ENCODE measurements at places on chromosomes 5 and 9.
A peak's percentile ranks its signal among the peaks of the same experiment; 100 is the strongest.

- DNase-seq, result no peak
Observed at GRCh38 chr5:158461240-158461854, 602.4 kb upstream of the CLINT1 start.

GRCh38 chr9:92659601-92660000, 10.3 kb downstream of the IPPK start:
- DNase-seq, result no peak

GRCh38 chr5:142118155-142118686, 9.6 kb downstream of the NDFIP1 start:
- DNase-seq, result no peak

DNA sequence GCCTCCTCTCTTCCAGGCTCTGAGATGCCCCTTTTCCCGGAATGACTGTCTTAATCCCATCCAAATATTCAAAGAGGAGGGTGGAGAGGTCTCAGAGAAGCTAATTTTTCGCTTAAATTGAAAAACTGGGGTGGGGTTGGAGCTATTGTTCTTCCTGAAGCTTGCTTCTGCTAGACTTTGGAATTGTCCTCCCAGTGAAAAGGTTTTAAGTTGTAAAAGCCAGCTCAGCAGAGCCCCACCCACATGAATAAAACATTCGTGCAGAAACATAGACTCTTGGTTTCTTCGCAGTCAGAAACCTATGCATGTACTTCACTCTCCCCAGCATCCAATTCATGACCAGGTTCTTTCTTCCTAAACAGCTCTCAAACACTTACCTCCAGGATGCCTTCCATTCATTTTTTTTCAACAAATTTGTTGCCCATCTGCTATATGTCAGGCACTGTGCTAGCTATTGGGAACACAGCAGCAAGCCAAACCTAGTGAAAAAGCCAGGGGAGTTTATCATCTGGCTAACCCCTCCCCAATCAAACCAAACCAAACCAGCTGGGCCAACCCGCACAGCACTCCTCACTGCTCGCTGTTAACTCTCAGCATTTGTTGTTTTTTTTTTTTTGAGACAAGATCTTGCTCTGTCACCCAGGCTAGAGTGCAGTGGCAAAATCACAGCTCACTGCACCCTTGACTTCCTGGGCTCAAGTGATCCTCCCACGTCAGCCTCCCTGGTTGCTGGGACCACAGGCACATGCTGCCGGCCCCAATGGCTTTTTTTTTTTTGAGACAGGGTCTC, 37.9 kb upstream of the OCLN start:
- no peak for DNase-seq

DNA sequence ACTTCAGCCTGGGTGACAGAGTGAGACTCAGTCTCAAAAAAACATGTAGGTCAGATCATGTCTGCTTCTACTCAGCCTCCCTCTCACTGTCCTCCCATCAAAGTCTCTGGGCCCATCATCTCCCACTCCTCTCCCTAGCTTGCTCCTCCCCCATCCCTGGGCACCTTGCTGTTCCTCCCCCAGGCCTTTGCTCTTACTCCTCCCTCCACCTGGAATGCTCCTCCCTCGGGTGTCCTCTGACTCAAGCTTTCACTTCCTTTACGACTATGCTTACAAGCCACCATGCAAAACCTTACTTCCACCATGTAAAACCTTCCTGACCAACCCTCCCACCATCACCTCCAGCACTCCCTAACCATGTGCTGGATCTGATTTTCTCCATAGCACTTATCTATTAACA, 51.5 kb downstream of the MTMR12 start:
- no peak for DNase-seq

DNA sequence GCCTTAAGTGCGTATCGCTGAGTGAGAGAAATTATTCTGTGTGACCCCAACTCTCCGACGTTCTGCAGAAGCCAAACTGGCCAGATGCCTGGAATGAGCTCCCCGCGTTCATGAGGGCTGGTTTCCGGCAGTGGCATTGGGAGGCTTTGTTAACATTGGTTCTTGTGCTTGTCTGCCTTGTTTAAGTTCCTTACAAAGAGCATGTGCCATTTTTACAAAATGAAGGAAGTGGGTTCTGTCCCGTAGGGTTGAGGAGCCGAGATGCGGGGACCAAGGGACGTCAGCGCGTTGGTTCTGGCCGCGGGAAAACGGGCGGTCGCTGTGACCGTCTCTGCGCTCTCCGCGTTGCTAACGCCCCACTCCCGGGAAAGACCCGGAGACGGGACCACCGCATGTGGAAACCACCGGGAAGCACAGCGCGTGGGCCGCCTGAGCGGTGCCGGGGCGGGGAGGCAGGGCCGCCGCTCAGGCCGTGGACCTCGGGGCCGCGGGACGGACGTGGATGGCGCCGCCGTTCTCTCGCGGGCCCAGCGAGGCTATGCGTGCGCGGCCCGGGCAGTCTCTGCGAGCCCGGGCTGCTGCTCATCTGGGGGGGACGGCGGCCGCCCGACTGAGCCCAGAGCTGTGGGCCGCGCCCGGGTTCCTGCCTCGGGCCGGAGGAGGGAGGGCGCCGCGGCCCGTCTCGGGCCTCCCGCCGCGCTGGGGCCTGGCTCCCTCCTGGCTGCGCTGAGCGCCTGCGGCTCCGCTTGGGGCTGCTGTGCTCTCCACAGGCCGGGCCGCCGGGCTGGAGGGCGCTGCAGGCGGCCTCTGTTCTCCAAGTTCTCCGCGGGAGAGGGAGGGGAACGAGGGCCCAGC, 13.4 kb downstream of the RABL6 start:
- DNase-seq, result peak; percentile 47

DNA sequence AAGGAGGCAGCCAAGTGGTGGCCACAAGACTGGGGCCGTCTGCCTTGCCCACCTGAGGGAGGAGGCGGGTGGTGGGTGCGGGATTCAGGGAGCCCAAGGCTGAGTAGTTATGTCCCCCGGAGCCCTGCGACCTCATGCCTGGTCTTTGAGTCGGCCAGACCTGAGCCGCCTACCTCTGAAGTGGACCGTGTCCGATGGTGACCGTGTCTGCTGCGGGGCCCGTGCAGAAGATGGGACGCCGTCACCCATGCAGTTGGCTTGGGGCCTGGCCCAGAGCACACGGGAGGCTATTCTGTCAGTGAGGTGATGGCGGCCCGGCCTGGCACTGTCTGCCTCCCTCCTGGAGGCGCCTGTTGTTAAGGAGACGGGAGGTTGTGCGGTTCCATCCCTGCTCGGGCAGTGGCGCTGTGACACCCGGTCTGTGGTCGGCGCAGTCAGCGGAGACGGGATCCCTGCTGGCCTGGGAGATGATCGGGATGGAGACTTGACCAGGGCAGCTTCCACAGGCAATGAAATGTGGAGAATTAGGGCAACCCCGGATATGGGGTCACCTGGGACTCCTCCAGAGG, 62.5 kb upstream of the FCN2 start:
- DNase-seq, result no peak

DNA sequence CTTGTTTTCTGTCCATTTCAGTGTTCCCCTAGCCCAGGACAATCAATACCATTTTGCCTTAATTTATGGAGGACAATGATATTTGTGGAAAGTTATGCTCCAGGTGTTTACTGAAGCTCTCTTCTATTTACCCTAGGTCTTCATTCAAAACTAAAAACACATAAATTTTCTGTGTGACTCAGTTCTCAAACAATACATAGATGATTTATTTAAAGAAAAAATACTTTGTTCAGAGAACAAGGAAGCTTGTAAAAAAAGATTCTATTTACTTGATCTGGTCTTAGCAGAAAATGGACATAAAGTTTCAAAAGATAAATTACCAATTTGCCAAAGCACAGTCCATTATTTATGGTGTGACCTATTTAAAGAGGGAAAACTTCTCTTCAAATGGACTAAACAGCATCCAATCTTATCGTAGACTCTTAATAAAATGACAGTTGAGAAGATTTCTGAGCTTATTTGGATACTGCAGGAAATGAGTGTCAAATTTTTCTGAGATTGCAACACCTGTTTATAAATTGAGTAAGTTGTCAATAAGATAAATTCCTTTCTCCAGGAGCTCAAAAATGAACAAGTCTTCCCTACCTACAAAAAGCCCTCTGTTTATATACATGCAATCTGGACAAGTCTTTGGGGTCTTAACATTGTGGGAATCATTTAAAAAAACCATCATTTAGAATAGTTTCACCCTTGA, 627.2 kb downstream of the PSAT1 start:
- DNase-seq, result no peak

DNA sequence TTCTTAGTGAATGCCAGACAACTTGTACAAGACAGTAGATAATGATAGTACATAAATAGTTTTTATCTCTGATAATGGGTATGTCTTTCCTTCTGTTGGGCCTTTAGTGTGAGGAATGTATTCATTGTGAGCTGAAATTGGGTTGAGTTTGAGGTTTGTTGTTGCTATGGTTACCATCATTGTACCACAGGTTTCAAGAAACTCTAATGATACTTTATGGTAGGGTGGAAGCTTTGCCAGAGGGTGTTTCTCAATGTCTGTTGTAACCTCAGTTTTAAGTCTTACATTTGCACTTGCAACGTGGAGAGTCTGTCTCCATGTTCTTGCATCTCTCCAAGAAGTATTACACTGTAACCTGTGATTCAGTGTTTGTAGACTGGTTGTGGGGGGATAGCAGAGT, 1550.1 kb downstream of the MAT2B start:
- DNase-seq, result no peak

DNA sequence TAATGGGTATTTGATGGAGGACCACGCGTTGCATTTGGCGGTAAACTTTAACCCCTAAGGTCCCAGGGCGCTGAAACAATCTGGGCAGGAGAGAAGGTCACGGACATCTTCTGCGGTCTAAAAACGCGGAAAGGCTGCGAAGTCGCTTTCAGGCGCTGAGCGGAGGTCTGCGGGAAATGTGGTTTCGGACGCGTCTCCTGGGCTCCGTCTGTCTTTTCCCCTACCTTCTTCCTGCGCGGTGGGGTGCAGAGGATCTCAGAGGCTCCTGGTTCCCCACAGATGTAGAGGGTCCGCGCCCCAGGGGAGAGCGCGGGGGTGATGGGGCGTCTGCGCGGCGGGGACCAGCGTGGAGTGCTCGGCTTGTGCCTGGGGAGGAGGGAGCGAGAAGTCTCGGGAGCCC, 58.4 kb downstream of the ZNF510 start:
- no peak for DNase-seq

DNA sequence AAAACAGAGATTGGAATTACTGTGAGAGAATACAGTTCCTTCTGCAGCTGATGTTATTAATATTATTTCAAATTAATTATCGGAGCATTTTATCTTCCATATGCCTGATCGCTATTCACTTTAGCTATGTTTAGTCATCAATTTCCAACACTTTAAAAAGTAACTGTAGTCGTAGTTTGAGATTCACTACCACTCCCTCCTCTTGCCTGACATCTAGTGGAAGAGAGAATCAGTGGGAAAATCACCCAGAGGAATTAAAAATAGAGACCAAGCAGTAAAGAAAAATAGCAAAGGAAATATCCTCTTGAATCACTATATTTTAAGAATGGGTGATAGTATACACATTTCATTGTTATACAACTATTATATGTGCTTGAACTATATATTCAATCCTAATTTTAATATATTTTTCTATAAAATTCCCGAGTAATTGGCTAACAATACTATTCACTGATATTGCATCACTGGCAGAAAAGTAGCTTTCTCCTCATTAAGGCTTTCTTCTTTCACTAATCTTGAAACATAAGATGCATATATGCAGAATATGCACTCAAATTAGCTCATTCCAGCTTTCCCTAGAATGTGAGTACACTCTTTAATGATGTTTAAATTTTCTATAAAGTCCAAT, 708.7 kb downstream of the CDH9 start:
- no peak for DNase-seq

DNA sequence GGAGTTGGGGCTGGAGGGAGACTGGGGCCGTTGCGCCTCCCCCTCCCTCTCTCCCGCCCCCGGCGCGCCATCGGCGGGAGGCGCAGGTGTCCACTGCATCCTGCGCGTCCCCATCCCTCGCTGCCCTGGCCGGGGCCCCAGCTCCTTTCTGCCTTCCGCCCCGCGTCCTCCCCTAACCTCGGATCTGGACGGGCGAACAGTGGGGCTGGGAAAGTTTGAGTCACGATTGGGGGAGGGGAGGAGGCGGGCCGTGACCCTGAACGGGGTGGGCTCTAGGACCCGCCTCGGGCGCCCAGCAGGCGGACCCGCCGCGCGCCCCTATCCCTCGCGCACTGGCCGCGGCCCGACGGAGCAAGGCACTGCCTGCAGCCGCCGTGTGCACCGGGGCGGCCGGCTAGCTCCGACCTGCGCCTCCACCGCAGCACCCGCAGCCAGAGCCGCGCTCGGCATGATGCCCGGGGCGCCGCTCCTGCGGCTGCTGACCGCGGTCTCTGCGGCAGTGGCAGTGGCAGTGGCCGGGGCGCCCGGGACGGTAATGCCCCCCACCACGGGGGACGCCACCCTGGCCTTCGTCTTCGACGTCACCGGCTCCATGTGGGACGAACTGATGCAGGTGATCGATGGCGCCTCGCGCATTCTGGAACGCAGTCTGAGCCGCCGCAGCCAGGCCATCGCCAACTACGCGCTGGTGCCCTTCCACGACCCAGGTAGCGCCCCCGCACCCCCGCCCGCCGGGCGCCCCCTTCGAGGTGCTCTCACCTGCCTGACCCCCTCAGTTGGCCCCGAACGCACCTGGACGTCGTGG, at the start of gene HMCN2:
TSS of gene HMCN2 (plus strand) at position 330 of the 805 bp plus-strand sequence. CDS start at position 449, 119 bp downstream.
- DNase-seq, result peak; percentile 70

- no peak for DNase-seq
Observed at GRCh38 chr9:82560457-82560904, 502.5 kb downstream of the RASEF start.

DNA sequence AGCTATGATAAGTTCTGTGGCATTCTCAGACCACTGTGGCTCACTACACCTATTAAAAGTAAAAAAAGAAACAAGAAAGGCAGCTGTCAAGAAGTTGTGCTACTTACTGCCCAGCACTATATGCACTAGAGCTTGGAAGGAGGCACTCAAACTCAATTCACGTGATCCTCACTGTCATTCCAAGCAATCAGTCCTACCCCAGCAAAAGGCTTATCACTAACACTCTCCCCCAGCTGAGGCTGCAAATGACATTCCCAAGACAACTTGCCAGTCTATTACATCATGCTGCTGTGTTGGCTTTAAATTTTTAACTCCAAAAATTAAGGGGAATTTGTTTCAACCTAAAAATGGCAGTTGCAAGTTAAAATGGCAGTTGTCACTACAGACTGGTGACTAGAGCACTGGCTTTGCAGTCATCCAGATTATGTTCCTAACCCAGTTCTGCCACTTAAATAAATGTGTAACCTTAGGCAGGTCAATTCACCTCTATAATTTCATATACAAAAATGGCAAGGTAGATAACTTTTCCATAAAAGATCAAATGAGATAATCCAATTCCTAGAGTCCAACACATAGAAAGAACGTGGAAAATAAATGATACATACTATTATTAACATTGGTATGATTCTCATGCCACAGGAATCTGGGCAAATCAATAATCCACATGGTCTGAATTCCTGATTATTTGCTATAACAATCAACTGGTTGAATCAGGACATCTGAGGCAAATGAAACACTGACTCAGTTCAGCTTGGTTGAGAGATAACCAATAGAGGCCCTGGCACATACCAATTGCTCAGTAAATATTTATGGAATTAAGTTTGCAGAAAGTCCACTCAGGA, 52.4 kb downstream of the FBXW11 start:
- no peak for DNase-seq

DNA sequence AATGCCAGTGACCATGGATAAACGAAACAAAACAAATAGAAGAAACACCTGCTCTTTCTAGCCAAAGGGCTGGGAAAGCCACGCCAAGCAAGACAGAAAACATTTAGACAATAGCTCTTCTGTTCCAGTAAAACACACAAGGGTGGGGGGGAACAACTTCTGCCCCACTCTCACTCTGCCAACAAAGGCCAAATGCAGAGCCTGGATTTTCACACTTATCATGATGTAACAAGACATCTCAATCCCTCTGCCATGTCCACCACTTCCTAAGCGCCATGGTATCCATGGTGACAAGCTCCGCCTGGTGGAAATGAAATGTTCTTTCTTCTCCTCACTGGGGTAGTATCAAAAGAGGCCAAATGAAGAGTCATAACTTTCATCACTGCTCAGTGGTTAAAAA, 60.6 kb downstream of the DRD1 start:
- DNase-seq, result no peak

All from WTC11 (cell line).